ENCODE measurements at places on chromosomes 7 and 10.

DNA sequence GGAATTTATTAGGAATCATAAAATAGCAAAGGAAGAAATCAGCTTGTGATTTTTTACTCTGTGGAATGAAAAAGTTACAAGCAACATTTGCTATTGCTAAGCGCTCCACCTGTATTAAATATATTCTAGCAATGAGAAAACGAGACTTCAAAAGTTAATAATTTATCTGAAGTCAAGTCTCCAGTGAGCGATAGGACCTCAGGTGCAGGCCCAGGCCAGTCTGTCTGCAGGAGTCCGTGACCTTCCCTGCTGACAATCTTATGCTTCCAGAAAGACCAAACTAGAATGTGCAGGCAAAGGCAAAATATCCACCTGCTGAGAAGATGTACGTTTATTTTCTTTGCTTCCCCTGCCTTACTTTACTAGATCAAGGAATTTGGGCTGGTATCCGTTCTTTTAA is 22.7 kb downstream of the MRC1 start:
- no peak for DNase-seq

GRCh38 chr7:129657363-129657762 is 45.8 kb downstream of the NRF1 start:
- DNase-seq = no peak

GRCh38 chr10:73867871-73868631 is 6.3 kb downstream of the CAMK2G start:
- no peak for DNase-seq

- no peak for DNase-seq
Measured at GRCh38 chr7:24477398-24478136, 95.7 kb upstream of the PALS2 start.

DNA sequence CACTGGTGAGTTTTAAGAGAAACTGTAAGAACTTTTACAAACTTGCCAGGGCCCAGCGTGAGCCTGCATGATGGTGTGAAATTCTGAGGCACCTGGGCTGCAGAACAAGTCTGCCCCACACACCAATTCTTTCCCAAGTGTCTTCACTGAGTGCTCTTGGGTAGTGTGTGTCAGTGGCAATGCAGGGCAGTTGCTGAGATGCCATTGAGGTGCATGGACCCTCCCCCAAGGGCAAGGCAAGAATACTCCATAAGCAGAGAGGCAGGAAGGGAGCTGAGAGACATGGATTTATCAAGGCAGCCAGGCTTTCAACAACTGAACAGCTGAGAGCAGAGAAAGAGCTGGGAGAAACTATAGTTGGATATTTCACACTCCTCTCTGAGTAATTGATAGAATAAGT is 801.2 kb downstream of the GRID1 start:
- DNase-seq = no peak

GRCh38 chr7:70680306-70680705 is 451.6 kb upstream of the GALNT17 start:
- no peak for DNase-seq

GRCh38 chr7:140209866-140210609 is 33.3 kb upstream of the KDM7A start:
- peak; percentile 71 for DNase-seq

- no peak for DNase-seq
Measured at GRCh38 chr10:53314876-53315275, 542.3 kb upstream of the MBL2 start.

GRCh38 chr10:113528876-113529275 is 24.0 kb upstream of the HABP2 start:
- peak; percentile 24 for DNase-seq

- DNase-seq = no peak
Measured at GRCh38 chr10:110788620-110789385, 82.9 kb upstream of the PDCD4 start.

GRCh38 chr10:71401056-71401455 is 4.3 kb downstream of the CDH23 start:
- DNase-seq = peak; percentile 46

GRCh38 chr7:105230486-105230885 is 158.2 kb downstream of the SRPK2 start:
- no peak for DNase-seq

- peak; percentile 75 for DNase-seq
Measured at GRCh38 chr10:104267721-104268404, 1.1 kb upstream of the GSTO2 start.

DNA sequence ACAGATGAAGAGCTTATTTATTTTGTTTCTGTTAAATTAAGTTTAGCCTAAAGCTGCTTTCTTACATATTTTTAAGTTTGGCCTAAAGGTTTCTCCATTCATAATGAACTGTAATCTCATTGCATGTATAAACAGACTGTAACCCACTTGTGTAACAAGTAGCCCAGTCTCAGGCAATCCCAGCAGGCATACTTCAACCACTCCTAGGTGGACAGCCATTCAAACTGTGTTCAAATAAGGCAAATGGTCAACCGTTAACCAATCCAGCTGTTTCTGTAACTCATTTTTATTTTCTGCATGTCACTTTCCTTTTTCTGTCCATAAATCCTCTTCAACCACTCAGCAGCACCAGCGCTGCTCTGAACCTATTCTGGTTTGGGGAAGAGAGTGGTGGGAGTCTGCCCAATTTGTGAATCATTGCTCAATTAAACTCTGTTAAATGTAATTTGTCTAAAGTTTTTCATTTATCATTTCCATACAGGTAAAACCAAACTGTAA is 35.9 kb downstream of the PHYHIPL start:
- DNase-seq = no peak

DNA sequence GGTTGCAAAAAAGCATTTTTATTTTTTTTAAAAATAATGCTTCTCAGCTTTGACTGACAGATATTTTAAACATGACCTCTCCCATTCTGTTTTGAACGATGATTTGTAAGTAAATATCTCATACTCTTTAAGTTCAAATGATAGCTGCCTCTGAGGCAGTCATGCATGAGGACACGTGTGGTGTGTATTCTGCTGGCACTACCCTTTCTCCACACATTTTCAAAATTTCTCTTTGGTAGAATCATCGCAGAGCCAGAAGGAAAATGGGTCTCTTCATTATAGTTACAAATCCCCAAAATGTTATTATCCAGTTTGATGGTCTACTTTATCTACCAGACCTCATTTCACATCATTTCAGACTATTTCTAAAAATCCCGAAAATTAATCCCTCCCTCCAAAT is 55.1 kb downstream of the FZD1 start:
- no peak for DNase-seq

GRCh38 chr10:43419997-43420368 is 11.0 kb upstream of the HNRNPF start:
- no peak for DNase-seq

DNA sequence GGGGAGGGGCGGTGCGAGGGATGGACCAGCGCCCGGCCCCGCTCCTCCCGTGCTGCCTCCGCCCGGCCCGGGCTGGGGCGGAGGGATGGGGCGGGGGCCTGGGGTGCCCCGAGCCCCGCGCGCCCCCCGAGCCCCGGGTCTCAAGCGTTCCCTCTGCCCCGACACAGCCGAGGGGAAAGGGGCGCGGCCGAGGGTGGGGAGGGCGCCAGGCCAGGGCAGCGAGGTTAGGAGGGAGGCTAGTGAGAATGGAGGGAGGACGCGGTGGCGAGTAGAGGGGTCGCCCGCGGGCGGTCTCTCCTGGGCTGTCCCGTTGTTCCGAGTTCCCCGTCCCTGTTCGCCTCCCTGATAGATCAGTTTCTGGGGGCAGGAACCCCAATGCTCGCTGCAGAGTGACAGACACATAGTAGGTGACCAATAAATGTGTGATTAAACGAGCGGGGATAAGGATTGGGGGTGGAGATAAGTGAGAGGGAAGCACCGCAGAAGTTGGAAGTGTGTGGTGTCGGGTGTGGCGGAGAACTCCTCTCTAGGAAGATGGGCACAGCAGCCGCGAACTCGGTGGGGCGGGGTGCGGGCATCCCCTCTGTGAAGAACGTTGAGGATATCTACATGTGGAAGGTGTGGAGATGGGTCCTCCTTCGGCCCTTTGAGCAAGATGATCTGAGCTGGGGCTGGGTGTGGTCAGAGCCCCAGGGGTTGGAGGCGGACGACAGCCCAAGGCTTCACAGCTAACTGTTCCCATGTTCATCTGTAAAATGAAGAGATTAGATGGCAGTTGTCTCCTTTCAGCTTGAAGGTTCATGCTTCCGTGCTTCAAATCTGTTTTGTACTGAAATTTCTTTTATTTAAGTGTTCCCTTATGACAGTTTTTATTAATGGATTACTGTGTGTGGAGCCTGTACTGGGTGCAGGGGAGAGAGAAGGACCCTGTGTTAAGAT is 580 bp downstream of the ZNF775 start:
- no peak for DNase-seq

- DNase-seq = no peak
Measured at GRCh38 chr10:96588060-96588554, 1.3 kb upstream of the TM9SF3 start.

DNA sequence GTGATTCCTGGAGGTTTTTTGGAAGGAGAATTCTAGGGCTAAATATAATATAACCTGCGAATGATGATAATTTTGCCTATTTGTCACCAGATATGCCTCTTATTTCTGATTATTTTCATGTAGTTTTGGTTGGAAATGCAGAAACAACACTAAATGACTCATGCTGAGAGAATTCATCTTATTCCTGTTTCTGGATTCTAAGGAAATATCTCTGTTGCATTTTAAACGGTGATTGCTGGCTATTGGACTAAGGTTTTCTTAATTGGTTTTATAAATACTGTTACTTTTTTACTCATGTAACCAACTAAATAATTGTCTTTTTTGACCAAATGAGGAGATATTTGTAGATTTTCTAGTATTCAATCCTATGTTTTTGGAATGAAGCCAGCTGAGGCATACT is 204.9 kb upstream of the NPSR1 start:
- DNase-seq = no peak

DNA sequence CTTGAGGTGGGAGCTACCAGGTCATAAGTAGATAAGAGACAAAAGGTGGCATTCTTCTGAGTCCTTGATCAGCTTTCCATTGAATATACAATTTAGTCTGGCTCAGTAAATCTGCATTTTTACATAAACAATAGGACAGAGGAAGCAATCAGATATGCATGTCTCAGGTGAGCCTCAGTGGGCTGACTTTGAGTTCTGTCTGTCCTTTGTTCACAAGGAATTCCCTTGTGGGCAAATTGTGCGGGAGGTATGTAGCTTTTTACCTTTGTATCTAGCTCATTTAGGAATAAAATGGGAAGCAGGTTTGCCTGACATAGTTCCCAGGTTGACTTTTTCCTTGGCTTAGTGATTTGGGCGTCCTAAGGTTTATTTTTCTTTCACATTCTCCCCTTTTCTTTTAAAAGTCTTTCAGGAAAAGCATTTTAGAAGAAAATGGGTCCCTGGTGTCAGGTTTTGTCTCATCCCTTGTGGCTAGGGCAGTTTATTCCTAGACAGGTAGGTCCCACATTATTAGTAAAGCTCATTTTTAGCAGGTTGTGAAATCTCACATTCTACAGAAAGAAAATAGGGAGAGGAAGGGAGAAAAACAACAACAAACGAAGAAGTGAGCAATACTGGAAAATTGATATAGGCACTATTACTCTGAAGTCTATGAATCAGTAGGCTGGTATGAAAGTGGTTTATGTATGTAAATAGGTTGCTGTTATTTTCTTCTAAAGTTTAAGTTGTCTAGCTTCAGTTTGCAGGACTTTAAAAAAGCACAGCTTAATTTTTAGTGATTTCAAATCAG is 16.5 kb downstream of the SPAM1 start:
- DNase-seq = no peak

GRCh38 chr10:105769248-105770184 is 1128.4 kb downstream of the SORCS3 start:
- no peak for DNase-seq

DNA sequence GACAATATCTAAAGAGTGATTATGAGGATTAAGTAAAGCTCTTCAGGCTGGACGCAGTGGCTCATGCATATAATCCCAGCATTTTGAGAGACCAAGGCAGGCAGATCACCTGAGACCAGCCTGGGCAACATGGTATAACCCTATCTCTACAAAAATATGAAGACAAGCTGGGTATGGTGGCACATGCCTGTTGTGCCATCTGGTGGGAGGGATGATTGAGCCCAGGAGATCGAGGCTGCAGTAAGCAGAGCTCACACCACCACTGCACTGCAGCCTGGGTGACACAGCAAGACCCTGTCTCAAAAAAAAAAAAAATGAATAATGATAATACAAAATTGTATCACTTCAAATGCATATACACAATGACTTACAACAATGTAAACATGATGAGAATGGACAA is 195.6 kb upstream of the AUTS2 start:
- DNase-seq = no peak

- no peak for DNase-seq
Measured at GRCh38 chr7:150332852-150333635, 8.4 kb downstream of the RARRES2 start.
